ENCODE measurements at places on chromosomes 3 and 15.

GRCh38 chr15:79065706-79066376 is 24.7 kb downstream of the RASGRF1 start:
- no peak for DNase-seq

DNA sequence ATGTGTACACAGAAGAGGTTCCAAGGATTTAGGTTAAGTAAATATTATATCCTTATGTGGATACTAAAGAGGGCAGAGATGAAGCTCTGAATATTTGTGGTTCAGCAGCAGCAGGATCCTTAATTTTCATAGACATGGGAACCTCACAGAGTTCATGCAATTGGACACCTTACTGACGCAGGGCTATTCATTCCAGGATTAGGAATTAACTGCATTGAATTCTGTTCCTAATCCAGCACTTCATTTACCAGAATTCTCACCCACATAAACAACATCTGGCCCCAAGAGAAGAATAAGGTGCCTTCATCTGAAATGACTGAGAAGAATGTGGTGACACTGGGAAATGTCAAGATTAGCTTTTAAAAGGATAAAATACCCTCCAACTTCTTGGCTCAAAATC is 62.4 kb downstream of the ADAMTS9 start:
- DNase-seq: no peak

- no peak for DNase-seq
These were observed 130.5 kb downstream of the UBE2E2 start for GRCh38 chr3:23333633-23334032.

- DNase-seq: no peak
These were observed 64.3 kb upstream of the CGNL1 start for GRCh38 chr15:57312006-57312317.

DNA sequence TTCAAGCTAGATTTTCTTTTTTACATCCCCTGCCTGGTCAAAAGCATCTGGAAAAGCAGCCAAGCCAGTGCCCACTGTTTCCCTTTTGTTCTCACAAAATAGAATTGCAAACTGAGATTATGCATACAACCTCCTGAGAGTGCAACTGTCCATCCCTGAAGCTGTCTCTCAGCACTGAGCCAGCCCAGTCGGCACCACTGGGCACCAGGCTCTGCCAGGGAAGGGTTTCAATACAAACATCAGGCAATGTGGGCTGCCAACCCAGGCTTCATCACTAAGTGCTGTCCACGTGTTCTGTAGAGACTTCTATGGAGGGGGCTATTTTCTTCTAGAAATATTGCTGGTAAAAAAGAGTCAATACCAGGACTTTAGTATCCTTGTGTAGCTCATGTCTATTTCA is 356.3 kb upstream of the TBL1XR1 start:
- no peak for DNase-seq

GRCh38 chr3:15676259-15676658 is 74.7 kb downstream of the BTD start:
- DNase-seq: no peak

DNA sequence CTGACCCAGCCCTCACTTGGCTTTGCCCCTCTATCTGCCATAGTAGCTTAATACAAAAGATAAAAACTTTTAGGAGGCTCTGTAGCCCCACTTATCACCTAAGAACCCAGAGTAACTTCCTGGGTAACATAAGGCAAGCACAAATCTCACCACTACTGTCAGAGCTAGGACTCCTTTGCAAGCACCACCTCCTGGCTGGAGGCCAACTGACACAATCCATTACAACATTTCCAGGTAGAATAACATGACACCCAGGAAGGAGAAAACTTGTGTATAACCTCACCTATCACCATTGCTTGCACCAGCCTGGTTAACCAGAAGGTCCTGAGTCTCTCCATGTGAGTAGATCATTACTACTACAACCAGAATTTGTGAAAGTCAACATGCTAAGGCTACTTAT is 230.0 kb downstream of the TUSC7 start:
- no peak for DNase-seq

- no peak for DNase-seq
These were observed 16.9 kb downstream of the RFTN1 start for GRCh38 chr3:16496408-16497222.

DNA sequence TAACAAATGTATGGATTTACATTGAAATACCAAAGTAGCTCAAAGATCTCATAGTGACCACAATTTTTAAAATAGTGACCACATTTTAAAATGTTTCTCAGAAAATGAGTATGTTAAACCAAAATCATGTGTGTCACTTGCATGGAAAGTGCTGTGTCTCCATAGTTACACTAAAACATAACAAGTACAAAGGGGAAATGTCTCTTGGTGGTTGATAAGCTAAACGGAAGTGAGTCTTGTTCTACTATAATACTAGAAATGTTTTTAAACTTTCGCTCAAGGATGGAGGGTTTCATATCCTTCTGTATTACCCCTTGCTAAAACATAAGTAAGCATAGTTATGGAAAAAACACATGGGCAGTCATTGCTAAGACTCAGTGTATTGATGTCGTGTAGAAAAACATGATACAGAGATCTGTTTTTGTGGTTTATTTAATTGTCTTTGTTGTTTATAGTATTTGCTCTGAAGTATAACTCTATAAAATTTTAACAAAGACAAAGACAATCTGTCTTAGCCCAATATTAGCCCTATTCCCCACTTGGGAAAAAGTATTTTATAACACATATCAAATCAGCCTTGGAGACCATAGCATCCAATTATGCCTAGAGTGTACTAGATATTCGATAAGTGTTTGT is 27.0 kb upstream of the DENND4A start:
- DNase-seq: no peak

- no peak for DNase-seq
These were observed 1501.2 kb upstream of the CADM2 start for GRCh38 chr3:83457551-83457950.

Measured in HS-27A (cell line).